ENCODE measurements at places on chromosomes 3 and 15.

GRCh38 chr3:48966876-48967361 is 23.1 kb upstream of the P4HTM start:
- peak overlapping the region; percentile 60 for H3K27ac ChIP-seq
- DNase-seq = no peak
- peaks cover 54% of the 10 kb centered on the region for H3K36me3 ChIP-seq
- H3K4me1 ChIP-seq = peaks cover 6% of the 10 kb centered on the region
- no peak overlapping the region for H3K4me3 ChIP-seq
- H3K27me3 ChIP-seq = no peaks in the 10 kb centered on the region

DNA sequence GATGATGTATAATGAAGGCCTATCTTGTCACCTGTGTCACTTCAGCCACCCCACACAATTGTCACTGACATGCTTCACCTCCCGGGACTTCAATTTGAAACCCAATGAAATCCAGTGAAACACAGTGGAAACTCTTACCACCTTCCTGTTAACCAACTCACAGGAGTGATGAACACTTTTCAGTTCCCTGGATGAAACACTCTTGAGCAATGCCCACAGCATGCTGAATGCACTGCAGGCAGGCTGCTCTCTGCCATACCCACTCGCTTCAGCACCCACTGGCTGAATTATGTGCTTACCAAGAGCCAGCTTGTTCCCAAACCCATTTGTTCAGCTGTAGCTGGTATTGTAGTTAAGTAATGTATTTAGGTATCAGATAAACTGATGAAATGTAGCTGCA is 47.0 kb downstream of the MAP2K1 start:
- peaks cover 47% of the 10 kb centered on the region for H3K36me3 ChIP-seq
- H3K27ac ChIP-seq = peak overlapping the region; percentile 41
- no peaks in the 10 kb centered on the region for H3K27me3 ChIP-seq
- H3K4me1 ChIP-seq = peaks cover 45% of the 10 kb centered on the region
- no peak for DNase-seq
- H3K4me3 ChIP-seq = no peak overlapping the region

- H3K36me3 ChIP-seq = no peaks in the 10 kb centered on the region
- no peaks in the 10 kb centered on the region for H3K27me3 ChIP-seq
- H3K27ac ChIP-seq = no peak overlapping the region
These were observed 19.9 kb downstream of the GOLM2 start for GRCh38 chr15:44308415-44308814.

DNA sequence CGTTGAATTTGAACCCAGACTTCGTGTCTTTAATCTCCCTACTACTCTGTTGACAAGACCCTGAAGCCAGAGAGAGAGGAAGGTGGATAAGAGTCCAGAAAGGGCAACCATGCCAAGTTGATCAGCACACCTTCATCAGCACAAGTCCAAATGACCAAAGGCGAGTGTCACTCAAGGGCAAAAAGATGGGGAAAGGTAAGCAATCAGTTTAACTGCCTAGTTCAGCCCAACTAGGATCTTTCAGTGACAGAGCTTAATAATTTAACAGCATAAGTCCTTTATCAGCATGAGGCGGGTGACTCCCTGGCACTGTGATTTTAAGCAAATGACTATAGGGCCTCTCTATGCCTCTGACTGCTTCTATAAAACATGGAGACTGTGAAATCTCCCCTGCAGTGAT is 6.2 kb downstream of the SUCLG2 start:
- H3K27ac ChIP-seq = no peak overlapping the region
- H3K4me1 ChIP-seq = peaks cover 43% of the 10 kb centered on the region
- no peaks in the 10 kb centered on the region for H3K27me3 ChIP-seq
- no peak overlapping the region for H3K4me3 ChIP-seq
- DNase-seq = no peak

- H3K27me3 ChIP-seq = no peaks in the 10 kb centered on the region
- H3K27ac ChIP-seq = peak overlapping the region; percentile 98
- H3K36me3 ChIP-seq = peaks cover 17% of the 10 kb centered on the region
- H3K4me1 ChIP-seq = peaks cover 48% of the 10 kb centered on the region
- peak overlapping the region; percentile 92 for H3K4me3 ChIP-seq
- no peak for DNase-seq
These were observed 917 bp downstream of the LNP1 start for GRCh38 chr3:100402256-100402655.

- no peak for DNase-seq
- H3K4me3 ChIP-seq = no peak overlapping the region
- no peak overlapping the region for H3K27ac ChIP-seq
- no peaks in the 10 kb centered on the region for H3K4me1 ChIP-seq
These were observed 270.9 kb downstream of the ERC2 start for GRCh38 chr3:56197259-56197965.

GRCh38 chr3:47641739-47642138 is 63.1 kb upstream of the CSPG5 start:
- DNase-seq = no peak
- no peak overlapping the region for H3K27ac ChIP-seq
- no peaks in the 10 kb centered on the region for H3K27me3 ChIP-seq
- H3K4me1 ChIP-seq = no peaks in the 10 kb centered on the region
- H3K4me3 ChIP-seq = no peak overlapping the region

GRCh38 chr3:155179966-155180757 is 100.0 kb downstream of the MME start:
- no peaks in the 10 kb centered on the region for H3K36me3 ChIP-seq
- peaks cover 7% of the 10 kb centered on the region for H3K27me3 ChIP-seq
- DNase-seq = no peak
- H3K27ac ChIP-seq = no peak overlapping the region
- H3K4me3 ChIP-seq = no peak overlapping the region

DNA sequence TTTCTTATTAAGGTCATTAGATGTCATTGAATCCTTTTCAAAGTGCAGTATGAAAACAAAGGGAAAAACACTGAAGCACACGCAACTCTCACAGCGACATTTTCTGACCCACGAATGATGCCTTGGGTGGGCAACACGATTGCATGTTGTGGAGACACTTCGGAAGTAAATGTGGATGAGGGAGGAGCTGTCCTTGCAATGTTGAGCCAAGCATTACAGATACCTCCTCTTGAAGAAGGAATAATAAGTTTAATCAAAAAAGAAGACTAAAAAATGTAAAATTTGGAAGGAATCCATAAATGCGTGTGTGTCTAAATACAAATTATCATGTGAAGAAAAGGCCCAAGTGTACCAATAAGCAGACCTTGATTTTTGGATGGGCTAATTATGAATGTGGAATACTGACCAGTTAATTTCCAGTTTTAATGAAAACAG is 16.9 kb downstream of the THBS1 start:
- peaks cover 7% of the 10 kb centered on the region for H3K27me3 ChIP-seq
- H3K4me1 ChIP-seq = peaks cover 7% of the 10 kb centered on the region
- H3K36me3 ChIP-seq = peaks cover 7% of the 10 kb centered on the region
- no peak for DNase-seq
- H3K4me3 ChIP-seq = no peak overlapping the region

DNA sequence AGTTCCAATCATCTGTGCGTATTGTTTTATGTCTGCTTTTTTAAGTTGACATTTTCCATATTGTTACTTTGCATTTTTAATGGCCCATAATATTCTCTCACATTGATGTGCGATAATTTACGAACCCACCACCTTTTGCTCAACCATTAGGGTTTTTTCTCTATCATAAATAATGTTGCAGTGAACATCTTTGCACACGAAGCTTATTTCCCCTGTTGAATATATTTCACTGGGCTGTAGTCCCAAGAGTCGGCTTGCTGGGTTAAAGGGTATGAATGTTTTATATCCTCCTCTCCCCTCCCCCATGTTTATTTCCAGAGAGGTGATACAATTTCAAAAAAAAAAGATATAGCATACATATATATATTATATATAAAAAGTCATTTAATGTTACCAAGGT is 272.7 kb upstream of the RGMA start:
- DNase-seq = no peak
- H3K4me1 ChIP-seq = no peaks in the 10 kb centered on the region
- no peak overlapping the region for H3K4me3 ChIP-seq
- H3K27ac ChIP-seq = no peak overlapping the region
- no peaks in the 10 kb centered on the region for H3K36me3 ChIP-seq

GRCh38 chr15:41334293-41335120 is 1.8 kb downstream of the NUSAP1 start:
- H3K27ac ChIP-seq = peak overlapping the region; percentile 66
- peaks cover 40% of the 10 kb centered on the region for H3K4me1 ChIP-seq
- H3K4me3 ChIP-seq = peak overlapping the region; percentile 96
- no peak for DNase-seq
- H3K36me3 ChIP-seq = peaks cover 50% of the 10 kb centered on the region
- no peaks in the 10 kb centered on the region for H3K27me3 ChIP-seq

DNA sequence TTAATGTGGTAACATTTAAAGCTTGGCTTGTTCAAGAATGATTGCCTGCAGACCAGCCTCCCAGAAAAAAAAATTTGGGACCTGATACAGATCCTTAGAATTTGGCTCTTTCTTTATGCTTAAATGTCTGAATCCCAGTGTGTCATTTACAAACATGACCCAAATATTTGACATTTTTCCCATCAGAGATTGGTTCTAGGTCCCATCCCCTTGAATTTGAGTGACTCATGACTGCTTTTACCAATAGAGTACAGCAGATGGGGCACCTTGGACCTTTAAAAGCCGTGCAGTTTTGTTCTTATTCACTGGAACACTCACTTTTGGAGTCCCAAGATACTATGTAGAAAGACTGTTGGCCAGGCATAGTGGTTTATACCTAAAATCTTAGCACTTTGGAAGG is 231.6 kb downstream of the ZIC1 start:
- H3K4me3 ChIP-seq = no peak overlapping the region
- no peaks in the 10 kb centered on the region for H3K36me3 ChIP-seq
- H3K4me1 ChIP-seq = no peaks in the 10 kb centered on the region
- no peak overlapping the region for H3K27ac ChIP-seq
- no peak for DNase-seq
- H3K27me3 ChIP-seq = no peaks in the 10 kb centered on the region

GRCh38 chr3:160698599-160699195 is 21.7 kb downstream of the ARL14 start:
- H3K27me3 ChIP-seq = peaks cover 11% of the 10 kb centered on the region
- no peak overlapping the region for H3K4me3 ChIP-seq
- no peak overlapping the region for H3K27ac ChIP-seq

DNA sequence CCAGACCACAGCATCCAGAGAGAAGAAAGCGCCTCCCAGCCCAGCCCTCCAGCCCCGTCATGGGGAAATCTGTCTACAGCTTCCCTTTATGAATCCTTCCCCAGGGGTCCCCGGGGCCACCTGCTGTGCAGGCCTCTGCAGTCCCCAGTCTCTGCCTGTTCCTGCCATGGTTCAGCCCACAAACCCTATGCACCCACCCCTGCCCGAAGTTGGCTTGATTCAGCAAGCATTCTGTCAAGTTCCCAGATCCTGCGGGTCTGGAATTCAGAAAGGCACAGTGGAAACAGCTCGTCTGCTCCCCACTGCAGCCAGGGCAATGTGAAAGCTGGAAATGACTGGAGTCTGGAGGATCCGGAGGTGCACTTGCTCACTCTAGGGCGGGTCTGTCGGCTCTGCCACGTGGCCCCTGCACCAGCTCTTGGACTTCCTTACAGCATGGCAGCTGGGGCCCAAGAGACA is 2.9 kb upstream of the OCA2 start:
- H3K4me1 ChIP-seq = peaks cover 24% of the 10 kb centered on the region
- no peaks in the 10 kb centered on the region for H3K36me3 ChIP-seq
- DNase-seq = no peak
- H3K4me3 ChIP-seq = no peak overlapping the region
- no peak overlapping the region for H3K27ac ChIP-seq
- H3K27me3 ChIP-seq = peaks cover 49% of the 10 kb centered on the region

DNA sequence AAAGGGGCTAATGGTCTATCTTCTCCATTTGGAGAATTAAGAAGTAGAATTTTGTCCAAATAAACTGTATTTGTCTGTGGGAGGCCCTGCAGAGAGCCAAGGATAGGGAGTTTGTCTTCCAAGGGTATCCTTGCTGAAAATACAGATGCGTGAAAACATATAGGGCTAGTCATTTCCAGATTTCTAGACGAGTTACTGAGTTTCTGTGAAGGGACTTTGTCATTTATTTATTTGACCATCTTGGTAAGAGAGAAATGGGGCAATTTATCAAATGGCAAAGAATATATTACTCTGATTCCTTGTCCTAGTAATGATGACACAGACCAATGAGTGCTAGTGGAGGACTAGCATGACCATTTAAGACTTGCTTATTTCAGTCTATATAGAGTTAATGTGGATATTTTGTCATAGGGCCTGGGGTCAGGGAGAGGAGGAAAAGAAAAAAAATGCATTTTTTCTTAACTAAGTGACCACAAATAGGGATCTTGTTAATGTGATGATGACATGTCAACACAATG is 376.6 kb upstream of the ONECUT1 start:
- H3K27ac ChIP-seq = no peak overlapping the region
- H3K4me1 ChIP-seq = no peaks in the 10 kb centered on the region
- H3K4me3 ChIP-seq = no peak overlapping the region
- H3K36me3 ChIP-seq = no peaks in the 10 kb centered on the region
- no peak for DNase-seq

DNA sequence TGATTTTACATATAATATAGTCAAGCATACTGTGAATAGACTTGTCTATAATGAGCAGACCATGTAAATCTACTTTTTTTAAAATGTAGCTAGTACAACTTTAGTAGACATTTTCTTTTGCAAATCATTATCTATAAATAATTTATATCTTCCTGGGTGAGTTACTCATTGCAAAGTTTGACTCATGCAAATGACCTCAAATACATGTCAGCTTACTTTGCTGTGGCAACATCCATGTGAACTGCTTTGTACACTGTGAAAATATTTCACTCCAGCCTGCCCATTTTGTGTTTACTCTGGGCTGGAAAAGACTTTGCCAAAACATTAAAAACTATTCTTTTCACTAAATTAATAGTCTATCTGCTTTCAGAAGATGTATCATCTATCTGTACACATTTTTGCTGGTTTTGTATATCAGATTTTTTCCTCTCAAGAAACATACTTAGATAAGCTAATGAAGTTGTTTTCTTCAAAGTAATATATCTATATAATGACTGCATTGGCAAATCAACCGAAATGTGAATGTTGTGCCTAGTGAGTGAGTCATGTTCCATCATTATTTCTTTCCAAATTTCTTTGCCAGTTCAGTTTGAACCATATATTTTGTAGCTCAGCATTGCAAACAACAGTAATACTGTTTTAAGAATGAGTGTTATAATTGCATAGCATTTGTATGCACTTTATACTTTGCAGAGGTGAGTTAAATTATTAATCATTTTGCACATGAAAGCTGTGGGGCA is 26.5 kb downstream of the IGSF10 start:
- no peaks in the 10 kb centered on the region for H3K4me1 ChIP-seq
- H3K36me3 ChIP-seq = no peaks in the 10 kb centered on the region
- H3K4me3 ChIP-seq = no peak overlapping the region
- DNase-seq = no peak
- peaks cover 3% of the 10 kb centered on the region for H3K27me3 ChIP-seq
- H3K27ac ChIP-seq = no peak overlapping the region

DNA sequence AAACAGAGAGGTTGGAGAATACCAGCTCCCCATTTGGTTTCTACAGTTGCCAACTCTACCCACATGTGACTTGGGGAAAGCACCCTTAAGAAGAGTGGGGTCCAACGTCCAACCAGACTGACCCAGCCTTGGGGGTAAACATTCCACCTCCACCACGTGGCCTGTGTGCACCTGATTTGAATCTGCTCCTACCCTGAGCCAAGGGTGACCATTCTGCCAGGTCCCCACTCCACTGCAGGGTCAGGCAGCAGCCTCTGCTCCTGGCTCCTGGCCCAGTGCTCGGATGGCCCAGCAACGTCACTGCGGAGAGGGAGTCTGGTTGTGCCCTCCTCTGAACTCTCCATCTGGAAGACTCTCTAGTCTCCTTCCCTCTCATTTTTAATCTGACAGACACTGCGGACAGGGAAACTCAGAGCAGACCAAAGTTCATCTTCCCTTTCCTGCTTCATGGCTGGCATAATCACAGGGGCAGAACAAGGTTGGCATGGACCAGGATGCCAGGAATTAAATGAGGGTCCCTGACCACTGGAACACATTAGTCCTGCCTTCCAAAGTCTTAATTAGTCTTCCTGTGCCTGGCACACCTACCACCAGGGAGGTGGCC is 29.4 kb downstream of the FHIT start:
- H3K36me3 ChIP-seq = no peaks in the 10 kb centered on the region
- DNase-seq = no peak
- H3K4me1 ChIP-seq = no peaks in the 10 kb centered on the region
- H3K27me3 ChIP-seq = no peaks in the 10 kb centered on the region
- no peak overlapping the region for H3K27ac ChIP-seq

Measured in activated CD8-positive, alpha-beta T cell treated with anti-CD3 and anti-CD28 coated beads, Interleukin-2, amount 10 ng/mL, durations not matched to agents 7 days and 5 days (primary cell).